ENCODE measurements at places on chromosomes 1 and 21.

DNA sequence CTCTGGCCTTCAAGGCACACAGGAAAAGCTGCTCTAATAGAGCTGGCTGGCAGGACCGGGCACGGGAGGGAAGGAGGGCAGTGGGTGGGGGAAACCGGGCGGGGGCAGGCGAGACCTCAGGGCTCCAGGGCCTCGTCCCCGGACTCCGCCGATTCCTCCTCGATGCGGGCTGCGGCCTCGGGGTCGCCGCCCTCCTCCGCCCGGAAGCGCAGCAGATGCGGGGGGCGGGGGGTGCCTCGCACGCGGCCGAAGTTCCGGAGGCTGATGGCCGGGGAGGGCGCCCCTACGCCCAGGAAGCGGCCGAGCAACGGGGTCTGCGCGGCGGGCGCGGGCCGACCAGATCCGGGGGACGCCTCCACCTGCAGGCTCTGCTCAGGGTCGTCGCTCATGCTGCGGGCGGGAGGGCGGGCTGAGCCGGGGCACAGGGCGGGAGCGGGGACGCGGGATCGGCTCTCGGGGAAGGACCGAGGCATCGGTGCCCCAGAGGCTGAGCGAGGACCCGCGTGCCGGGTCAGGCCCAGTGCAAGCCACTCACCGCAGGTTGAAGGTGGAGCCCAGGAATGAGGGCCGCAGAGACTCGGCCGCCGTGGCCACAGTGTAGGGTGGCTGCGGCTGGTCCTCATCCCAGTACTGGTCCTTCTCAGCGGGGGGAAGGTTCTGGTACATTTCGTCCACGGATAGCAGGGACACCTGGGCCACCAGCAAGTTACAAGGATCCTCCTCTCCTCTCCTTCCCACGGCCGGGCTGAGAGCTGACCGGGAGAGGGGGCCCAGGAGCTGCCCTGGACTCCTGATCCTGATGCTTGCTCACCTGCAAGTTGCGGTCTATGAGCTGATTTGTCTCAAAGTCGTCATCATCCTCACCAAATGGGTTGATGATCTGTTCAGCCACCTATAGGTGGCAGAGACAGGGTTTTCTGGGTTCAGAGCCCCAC is 3.6 kb downstream of the BEST4 start:
- no peak for DNase-seq

GRCh38 chr1:217139513-217139912 is 416.3 kb upstream of the ESRRG start:
- DNase-seq = no peak

GRCh38 chr1:151859891-151860293 is 6.4 kb upstream of the THEM5 start:
- no peak for DNase-seq

DNA sequence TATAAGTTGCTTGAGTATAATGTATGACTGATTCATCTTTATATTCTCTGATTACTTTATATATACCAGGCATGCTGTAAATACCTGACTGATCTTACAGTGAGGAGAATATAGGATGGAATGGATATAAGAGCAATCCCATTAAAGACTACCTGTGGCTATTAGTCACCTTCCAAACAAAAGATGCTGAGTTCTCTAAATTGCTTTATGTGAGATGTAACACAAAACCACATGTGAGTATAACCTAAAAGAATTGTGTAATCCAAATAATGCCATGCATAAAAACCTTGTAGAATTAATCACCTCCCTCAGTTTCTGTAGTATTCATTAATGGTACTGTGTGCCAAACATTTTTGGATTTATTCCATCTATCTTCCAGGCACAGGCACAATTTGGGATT is 134.6 kb upstream of the LRRC7 start:
- DNase-seq = no peak

- no peak for DNase-seq
These were observed 15.8 kb upstream of the SLC25A44 start for GRCh38 chr1:156177919-156178654.

GRCh38 chr1:166975361-166976129 is at the start of gene ILDR2:
Gene ILDR2, minus strand, starts transcription at chr1:166975540. Its CDS starts 272 bp downstream, at chr1:166975268.
- peak; percentile 42 for DNase-seq

- no peak for DNase-seq
These were observed 137.5 kb downstream of the NOS1AP start for GRCh38 chr1:162206749-162207635.

GRCh38 chr21:16020878-16021277 is 291.1 kb downstream of the USP25 start:
- DNase-seq = no peak

GRCh38 chr1:30778154-30778978 is 20.8 kb upstream of the LAPTM5 start:
- no peak for DNase-seq

DNA sequence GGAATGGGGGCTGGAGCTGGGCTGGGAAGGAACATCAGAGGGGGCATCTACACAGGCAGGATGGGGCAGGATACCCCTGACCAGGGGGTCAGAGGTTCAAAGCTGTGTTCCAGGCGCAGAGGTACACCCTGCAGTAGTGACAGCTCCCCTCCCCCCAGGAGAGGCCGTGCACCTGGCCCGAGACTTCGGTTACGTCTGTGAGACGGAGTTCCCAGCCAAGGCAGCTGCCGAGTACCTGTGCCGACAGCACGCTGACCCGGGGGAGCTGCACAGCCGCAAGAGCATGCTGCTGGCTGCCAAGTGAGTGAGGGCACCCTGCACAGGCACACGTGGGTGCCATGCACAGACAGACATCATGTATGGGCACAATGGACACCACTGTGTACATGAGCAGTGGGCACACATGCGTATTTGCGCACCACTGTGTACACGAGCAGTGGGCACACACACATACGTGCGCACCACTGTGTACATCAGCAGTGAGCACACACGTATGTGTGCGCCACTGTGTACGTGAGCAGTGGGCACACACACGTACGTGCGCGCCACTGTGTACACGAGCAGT is 17.4 kb downstream of the TFAP2E start:
- no peak for DNase-seq

GRCh38 chr1:38300616-38301015 is 254.0 kb upstream of the POU3F1 start:
- no peak for DNase-seq

DNA sequence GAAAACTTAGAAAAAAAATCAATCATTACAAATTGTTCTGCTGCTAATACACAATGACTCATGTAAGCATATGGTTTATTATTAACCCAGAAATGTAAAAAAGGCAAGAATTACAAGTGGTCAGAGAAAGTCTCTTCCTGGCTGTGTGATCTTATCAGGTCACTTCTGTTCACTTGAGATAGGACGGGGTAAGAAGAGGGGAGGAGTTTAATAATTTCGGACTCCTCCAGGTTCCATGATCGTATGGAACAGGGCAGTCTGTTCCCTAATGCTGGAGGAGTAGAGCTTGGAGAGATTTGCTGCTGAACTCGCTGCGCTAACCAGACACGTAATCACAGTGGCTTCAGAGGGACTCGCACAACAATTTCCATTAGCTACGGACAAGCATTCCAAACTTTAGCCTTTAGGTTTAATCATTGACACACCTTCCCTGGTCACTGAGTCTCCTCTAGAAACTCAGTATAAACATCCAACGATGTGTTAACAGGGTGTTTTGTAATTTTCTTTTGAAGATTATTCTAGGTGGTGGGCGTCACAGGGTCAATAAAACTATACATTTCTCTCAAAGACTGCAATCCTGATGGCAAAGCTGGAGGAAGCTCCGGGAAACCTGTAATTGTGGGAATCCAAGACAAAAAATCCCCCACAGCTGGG is 1.3 kb downstream of the CRYZ start:
- DNase-seq = no peak

GRCh38 chr1:151281225-151281968 is 702 bp upstream of the ZNF687 start:
- DNase-seq = peak; percentile 92

- DNase-seq = no peak
These were observed 84.1 kb downstream of the MRPS6 start for GRCh38 chr21:34157521-34157920.

- no peak for DNase-seq
These were observed 57.1 kb downstream of the TGFB2 start for GRCh38 chr1:218401998-218402785.

GRCh38 chr1:6815726-6816125 is 30.5 kb downstream of the CAMTA1 start:
- DNase-seq = no peak

- peak; percentile 57 for DNase-seq
These were observed 141.0 kb upstream of the HP1BP3 start for GRCh38 chr1:20928146-20928545.

DNA sequence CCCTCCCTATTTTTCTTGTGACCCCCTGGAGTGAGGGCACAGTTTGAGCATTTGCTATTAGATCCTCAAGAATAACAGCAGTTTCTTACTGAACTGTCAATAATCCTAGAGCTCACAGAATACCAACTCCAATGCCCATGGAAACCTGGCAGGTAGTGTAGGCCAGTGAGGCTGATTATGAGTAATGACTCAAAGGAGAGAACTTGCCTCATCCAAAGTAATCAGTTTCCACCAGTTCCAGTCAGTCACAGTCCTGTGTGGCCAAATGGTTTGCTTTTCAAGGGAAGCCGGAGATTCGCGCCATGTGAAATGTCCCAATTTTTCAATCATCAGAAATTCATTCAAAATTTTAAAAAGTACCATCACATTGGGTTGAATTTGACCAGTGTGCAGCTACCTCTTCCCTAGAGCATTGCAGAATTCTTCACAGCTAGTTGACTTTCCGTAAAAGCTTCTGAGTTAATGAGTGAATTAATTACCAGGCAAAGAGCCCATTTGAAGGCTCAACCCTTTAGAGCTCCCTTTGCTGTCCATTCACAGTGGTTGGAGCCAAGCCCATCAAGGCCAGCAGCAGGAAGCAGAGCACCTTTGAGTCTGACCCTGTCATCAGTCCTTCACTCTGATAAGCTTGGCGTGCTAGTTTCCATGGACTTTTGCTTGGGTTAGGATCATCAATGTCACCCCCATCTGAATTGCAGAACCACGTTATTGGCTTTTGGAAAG is 170.3 kb downstream of the KAZN start:
- no peak for DNase-seq

GRCh38 chr1:205920861-205921569 is 22.2 kb downstream of the SLC26A9 start:
- no peak for DNase-seq

GRCh38 chr1:170548497-170548896 is 16.5 kb downstream of the GORAB start:
- DNase-seq = no peak

- no peak for DNase-seq
These were observed at the start of gene LIN28A for GRCh38 chr1:26410706-26411623. Gene LIN28A, plus strand, starts transcription at chr1:26410817. Its CDS starts 75 bp downstream, at chr1:26410892.

DNA sequence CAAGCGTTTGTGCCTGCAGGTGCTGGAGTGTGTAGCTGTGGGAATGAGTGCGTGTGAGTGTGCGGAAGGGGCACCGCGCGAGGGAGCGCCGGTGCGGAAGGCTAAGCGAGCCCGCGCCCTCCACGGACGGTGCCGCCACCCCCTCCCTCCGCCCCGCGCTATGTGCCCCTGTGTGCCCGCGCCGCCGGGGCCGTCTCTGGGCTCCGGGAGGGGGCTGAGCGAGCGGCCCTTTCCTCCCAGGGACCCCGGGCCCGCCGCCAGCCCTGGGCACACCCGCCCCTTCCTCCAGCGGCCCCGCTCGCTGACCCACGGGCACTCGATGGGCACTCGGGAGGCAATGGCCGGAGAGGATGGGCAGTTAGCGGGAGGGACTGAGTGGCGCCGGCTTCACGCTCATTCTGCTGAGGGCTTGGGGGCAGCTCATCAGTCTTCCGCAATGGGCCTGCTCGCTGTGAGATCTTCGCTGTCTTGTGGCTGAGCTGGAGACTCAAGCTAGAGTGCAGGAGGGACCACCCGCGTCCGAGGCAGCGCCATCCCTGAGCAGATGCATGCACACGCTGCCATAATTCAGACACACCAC is 8.6 kb upstream of the ADGRB2 start:
- DNase-seq = no peak

DNA sequence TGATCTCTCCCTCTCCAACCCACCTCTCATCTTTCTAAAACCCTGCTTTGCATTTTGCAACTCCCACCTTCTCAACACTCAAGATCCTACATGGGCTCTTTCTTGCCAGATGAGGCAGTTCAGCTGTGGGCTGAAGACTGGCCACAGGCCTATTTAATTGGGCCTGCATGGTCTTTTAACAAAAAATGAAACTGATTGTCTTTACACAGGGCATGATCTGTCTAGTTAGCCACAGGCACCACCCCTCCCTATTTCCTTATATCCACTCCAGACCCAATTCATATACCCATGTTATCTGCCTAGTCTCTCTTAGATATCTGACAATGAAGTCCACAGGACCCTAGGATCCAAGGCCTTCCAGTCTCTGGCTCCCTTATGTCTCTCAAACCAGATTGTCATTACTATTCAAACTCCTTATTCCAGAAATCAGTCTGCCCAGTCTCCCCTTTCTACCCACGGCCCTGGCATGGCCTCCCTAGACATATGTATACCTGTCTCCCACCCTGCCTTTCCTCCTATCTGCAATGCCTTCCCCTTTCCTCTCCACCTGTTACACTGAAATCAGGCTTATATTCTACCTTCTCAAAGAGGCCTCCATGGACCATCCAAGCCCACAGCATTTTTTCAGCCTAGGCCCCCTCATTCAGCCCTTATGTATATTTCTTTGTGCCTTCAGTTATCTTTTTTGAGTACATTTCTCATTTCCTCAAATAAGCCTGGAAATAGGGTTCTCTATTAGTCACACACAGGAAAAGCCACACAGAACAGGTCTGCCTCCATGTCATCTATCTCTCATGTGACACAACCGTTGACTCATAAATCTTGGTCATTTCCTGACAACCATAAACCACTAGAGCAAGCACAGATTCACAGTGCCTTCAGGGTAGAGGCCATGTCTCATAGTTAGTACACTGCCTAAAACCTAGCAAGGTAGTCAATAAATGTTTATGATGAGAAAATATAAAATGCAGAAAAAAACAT is 39.0 kb downstream of the LPAR3 start:
- peak; percentile 15 for DNase-seq

- no peak for DNase-seq
These were observed 262.4 kb downstream of the PTPRC start for GRCh38 chr1:198901266-198901665.

DNA sequence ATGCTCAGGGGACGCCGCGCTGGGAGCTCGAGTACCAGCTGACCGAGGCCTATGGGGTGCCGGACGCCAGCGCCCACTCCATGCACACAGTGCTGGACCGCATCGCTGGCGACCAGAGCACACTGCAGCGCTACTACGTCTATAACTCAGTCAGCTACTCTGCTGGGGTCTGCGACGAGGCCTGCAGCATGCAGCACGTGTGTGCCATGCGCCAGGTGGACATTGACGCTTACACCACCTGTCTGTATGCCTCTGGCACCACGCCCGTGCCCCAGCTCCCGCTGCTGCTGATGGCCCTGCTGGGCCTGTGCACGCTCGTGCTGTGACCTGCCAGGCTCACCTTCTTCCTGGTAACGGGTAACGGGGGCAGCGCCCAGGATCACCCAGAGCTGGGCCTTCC is 1.3 kb upstream of the XKR8 start:
- no peak for DNase-seq

GRCh38 chr1:31579374-31579773 is 3.1 kb downstream of the TINAGL1 start:
- no peak for DNase-seq

- no peak for DNase-seq
These were observed 10.1 kb downstream of the AHCYL1 start for GRCh38 chr1:109994654-109995053.
